Thymus (tissue), 14 donors: ENCODE measurements at places on chromosomes 11 and 22. TPM values are rescaled to one million over a fixed set of nuclear protein-coding genes. Genes with fewer than 3 reads are reported as not detected.

Gene CDCA5
- total RNA-seq, result 26.8 TPM

Gene MARK2
- total RNA-seq, result 12.7 TPM

Gene JHY
- 1.5 TPM for total RNA-seq

Gene EI24
- total RNA-seq, result 34.7 TPM

Gene MYBPC3
- total RNA-seq, result 0.09 TPM

Gene SHANK2
- 0.14 TPM for total RNA-seq

Gene ZNF280B
- 0.99 TPM for total RNA-seq

Gene ZDHHC8
- total RNA-seq, result 7.2 TPM

Gene PRODH
- total RNA-seq, result 3.3 TPM

- peaks cover 47% of the 10 kb centered on the region for H3K27me3 ChIP-seq
- H3K27ac ChIP-seq, result no peak overlapping the region
- no peak for DNase-seq
Observed at GRCh38 chr11:8267831-8268529, 4.3 kb upstream of the LMO1 start.

GRCh38 chr11:27471589-27472397 is 797 bp downstream of the LGR4 start:
- peak overlapping the region; percentile 60 for H3K27ac ChIP-seq
- H3K27me3 ChIP-seq, result peaks cover 53% of the 10 kb centered on the region
- no peaks in the 10 kb centered on the region for H3K36me3 ChIP-seq
- no peaks in the 10 kb centered on the region for H3K4me1 ChIP-seq
- DNase-seq, result no peak

- no peaks in the 10 kb centered on the region for H3K27me3 ChIP-seq
- H3K36me3 ChIP-seq, result no peaks in the 10 kb centered on the region
- no peak overlapping the region for H3K4me3 ChIP-seq
Observed at GRCh38 chr11:77084581-77085191, 17.9 kb downstream of the CAPN5 start.

DNA sequence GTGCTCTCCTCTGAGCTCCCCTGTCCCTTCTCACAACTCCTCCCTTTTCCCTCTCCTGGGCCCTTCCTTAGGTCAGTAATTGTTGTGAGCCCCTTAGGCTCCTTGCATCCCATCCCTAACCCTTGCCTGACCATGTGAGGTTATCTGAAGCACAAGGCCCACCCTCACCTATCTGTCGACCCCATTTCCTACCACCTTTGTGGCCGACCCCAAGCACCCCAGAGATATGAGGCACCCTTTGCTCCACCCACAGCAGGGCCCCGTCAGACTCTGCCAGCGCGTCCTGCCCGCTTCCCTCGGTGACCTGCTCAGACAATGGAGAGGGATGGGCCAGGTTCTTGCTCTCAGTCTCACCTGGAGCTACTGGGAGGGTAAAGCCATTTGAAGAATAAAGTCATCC is 1.3 kb downstream of the GNG3 start:
- H3K4me1 ChIP-seq, result peaks cover 49% of the 10 kb centered on the region
- H3K27ac ChIP-seq, result peak overlapping the region; percentile 99
- H3K4me3 ChIP-seq, result peak overlapping the region; percentile 82
- peaks cover 17% of the 10 kb centered on the region for H3K36me3 ChIP-seq

DNA sequence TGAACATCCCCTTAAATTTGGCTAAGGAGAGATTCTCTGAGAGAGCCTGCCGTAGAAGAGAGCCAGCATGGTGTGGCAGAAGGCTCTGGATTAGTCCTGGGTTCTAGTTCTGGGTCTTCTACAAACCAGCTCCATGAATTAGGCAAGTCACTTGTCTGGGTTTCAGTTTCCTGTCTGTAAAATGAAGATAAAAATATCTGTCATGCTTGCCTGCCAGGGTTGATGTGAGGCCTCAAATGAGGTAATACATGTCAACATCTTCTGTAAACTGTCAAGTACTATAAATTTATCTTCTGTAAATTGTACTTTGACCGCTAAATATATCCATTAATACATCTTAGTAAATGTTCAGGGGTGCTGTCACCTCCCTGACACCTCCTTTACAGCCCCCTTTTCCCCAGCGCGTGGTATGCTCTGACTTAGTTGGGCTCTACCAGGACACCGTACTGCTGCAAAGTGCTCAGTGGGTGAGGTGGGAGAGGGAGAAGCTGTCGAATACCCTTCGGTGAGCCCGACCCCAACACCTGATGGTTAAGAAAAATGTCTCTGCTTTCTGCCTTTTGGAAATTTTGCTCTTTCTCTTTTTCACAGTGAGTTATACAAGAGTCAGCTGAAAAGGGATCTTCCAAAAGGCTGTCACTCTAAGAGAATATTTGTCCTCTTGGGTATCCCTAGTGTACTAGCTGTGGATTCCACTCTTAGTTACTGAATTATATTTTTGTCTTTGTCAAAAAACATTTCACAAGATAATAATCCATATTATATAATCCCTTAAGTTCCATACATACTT is 15.0 kb downstream of the RBX1 start:
- H3K4me1 ChIP-seq, result no peaks in the 10 kb centered on the region
- no peak overlapping the region for H3K27ac ChIP-seq
- H3K36me3 ChIP-seq, result peaks cover 59% of the 10 kb centered on the region
- no peaks in the 10 kb centered on the region for H3K27me3 ChIP-seq
- H3K4me3 ChIP-seq, result no peak overlapping the region

DNA sequence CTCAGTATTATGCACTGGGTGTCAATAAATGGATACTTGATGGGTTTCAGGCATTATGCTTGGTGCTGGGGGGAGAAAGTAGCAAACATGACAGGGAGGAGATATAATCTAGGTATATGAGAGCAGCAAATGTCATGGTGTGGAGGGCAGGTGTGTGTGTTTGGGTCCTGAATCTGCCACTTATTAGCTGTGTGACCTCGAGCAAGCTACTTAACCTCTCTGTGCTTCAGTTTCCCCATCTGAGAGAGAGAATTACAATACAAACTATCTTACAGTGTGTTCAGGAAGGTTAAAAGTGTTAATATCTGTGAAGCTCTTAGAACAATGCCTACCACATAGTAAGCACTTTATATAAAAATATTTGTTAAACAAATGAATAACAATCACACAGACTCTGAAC is 2.8 kb downstream of the SLC22A8 start:
- peaks cover 15% of the 10 kb centered on the region for H3K27me3 ChIP-seq
- H3K36me3 ChIP-seq, result no peaks in the 10 kb centered on the region
- H3K4me1 ChIP-seq, result no peaks in the 10 kb centered on the region
- H3K4me3 ChIP-seq, result no peak overlapping the region
- H3K27ac ChIP-seq, result no peak overlapping the region

DNA sequence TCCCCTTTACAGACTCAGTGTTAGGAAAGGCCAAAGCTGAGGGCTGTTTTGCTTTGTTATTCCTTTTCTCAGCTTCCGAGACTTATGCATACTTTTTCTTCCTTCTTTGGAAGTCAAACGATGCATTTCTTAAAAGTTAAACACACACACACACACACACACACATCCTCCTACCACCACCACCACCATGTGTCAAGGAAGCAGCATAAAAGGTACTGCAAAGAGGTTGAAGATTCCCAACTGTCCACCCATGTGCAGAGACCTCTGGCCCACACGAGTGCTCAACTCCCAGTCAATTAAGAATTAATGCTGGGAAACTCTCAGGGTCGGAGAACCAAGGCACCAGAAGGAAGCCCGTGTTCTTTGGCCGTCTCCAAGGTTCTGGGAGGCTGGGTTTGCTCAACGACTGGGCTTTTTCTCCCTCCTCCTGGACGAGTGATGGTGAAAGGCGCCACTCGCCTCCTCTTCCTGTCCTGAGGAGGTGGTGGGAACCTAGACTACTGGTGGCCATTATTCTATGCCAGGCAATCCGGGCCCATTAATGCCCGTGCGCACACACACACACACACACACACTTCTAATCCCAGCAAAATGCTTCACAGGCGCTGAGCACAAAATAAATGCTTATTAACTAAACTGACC is 15.1 kb downstream of the MN1 start:
- H3K4me3 ChIP-seq, result no peak overlapping the region
- H3K36me3 ChIP-seq, result no peaks in the 10 kb centered on the region
- H3K4me1 ChIP-seq, result no peaks in the 10 kb centered on the region
- H3K27me3 ChIP-seq, result peaks cover 2% of the 10 kb centered on the region
- DNase-seq, result no peak
- no peak overlapping the region for H3K27ac ChIP-seq

GRCh38 chr11:82980292-82980691 is 78.8 kb downstream of the DDIAS start:
- no peaks in the 10 kb centered on the region for H3K36me3 ChIP-seq
- H3K27ac ChIP-seq, result no peak overlapping the region
- no peak for DNase-seq
- H3K4me3 ChIP-seq, result no peak overlapping the region
- H3K27me3 ChIP-seq, result no peaks in the 10 kb centered on the region
- H3K4me1 ChIP-seq, result no peaks in the 10 kb centered on the region

DNA sequence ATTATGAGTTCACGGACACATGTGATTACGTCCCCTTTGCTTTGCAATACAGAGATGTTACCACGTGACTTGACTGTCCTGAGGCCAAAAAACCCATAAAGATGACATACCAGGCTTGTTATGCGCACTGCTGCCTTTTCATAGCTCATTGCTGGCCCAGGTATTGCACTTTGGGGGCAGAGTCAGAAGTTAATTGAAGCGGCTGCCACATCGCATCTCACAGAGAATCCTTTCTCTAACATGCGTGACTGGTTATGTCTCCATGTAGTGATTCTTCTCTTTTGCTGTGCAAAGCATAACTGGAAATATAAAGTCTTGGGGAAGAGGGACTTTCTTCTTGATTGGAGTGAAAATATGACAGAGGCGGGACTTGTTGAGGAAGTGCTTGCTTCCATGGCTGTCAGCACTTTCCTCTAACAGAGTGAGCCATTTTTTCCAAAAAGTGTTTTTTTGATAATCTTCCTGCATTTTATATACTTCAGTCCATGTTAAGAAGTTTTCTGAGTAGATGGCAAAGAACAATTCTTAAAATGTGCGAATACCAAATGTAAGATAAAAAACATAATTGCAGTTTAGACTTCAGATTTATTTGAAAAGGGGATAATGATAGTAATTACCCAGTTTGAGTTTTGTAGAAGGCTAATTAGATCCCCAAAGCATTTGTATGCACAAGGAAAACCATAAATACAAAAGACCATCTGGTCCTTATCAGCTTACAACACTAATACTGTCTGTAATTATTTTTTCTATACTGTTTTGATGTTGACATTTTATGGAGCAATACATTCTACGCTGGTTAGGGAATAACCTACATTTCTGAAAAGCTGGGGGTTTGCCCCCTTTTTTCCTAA is 324.6 kb upstream of the MTNR1B start:
- H3K4me3 ChIP-seq, result no peak overlapping the region
- no peak overlapping the region for H3K27ac ChIP-seq
- H3K4me1 ChIP-seq, result no peaks in the 10 kb centered on the region
- no peaks in the 10 kb centered on the region for H3K27me3 ChIP-seq
- H3K36me3 ChIP-seq, result no peaks in the 10 kb centered on the region
- no peak for DNase-seq

DNA sequence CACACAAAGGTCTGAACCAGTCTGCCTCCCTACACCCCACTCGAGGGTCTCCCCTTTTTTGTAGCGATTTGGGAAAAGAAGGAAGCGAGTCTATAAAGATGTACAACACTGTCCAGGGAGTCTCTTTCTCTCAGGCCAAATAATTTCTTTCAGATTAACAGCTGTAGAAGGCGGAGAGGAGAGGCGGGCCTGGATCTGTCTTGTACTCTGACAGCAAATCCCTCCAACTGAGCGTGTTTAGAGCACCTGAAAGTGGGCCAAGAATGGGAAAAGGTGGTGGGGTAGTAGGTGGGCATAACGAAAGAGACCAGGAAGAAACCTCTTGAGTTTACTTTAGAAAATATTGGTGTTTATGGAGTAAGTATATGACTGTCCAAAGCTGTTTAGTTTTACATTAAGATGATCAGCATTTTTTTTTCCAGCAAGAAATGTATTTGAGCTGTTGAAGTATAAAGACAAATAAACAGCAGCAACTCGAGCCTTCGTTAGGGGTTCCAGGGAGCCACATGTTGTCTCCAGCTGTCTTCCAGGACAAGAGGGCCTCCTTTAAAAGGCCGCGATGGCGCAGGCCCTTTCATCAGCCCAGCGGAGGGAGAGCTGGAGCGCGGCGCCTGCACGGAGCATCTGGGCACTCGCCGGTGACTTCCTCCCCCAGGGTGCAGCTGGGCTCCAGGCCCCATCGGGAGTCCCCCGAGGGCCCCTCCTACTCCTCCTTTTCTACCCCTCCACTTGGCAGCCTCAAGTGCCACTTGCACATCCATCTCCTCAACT is 34.9 kb downstream of the SCUBE1 start:
- no peak for DNase-seq
- no peaks in the 10 kb centered on the region for H3K36me3 ChIP-seq
- no peak overlapping the region for H3K4me3 ChIP-seq
- no peak overlapping the region for H3K27ac ChIP-seq
- H3K4me1 ChIP-seq, result peaks cover 11% of the 10 kb centered on the region

DNA sequence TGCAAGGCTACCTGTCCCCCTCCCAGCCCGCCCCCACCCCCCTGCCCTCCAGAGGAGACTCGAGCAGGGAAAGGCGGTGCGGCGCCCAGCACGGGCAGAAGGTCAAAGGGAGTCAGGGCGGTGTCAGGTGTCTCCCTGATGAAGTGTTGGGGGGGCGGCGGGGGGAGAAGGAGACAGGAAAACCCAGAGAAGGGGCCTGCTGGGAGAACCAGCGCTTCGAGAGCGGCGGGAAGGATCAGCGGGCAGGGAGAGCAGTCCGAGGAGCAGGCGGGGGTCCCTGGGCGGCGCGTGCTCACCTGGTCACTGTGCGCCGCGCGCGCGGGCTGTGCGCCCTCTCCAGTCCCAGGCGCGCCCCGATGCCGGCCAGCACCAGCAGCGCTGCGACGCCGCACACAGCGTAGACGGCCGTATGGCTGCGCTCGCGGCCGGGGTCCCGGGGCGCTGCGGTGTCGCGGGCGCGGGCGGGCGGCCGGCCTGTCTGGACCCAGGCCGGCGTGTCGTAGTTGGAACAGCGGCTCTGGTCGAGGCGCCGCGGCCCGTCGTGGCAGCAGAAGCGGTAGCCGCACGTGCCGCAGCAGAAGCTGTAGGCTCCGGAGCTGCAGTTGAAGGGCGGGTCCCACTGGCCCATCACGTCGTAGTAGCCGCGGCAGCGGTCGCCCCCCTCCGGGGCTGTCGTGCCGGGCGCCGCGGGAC is 886 bp downstream of the SHISA8 start:
- H3K27ac ChIP-seq, result no peak overlapping the region
- H3K36me3 ChIP-seq, result no peaks in the 10 kb centered on the region
- DNase-seq, result no peak
- peaks cover 92% of the 10 kb centered on the region for H3K27me3 ChIP-seq
- H3K4me1 ChIP-seq, result peaks cover 26% of the 10 kb centered on the region
- H3K4me3 ChIP-seq, result peak overlapping the region; percentile 48

DNA sequence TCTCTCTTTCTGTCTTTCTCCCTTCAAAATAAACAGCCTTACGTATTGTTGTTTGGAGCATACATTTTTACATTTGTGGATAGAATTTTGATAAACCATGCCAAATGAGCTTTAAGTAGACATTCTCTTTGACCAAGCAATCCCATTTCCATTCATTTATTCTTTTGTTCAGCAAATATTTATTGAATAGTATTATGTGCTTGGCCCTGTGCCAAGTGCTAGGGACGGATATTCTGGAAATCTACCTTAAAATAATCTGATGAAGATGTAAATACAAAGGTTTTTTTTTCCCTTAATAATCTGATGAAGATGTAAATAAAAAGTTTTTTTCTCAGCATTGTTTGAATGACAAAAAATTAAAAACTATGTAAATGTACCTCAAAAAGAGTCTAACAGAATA is 2.1 kb downstream of the OLFML1 start:
- no peaks in the 10 kb centered on the region for H3K36me3 ChIP-seq
- no peak for DNase-seq
- no peak overlapping the region for H3K4me3 ChIP-seq
- no peak overlapping the region for H3K27ac ChIP-seq
- no peaks in the 10 kb centered on the region for H3K4me1 ChIP-seq

- no peaks in the 10 kb centered on the region for H3K27me3 ChIP-seq
- H3K27ac ChIP-seq, result no peak overlapping the region
- H3K4me1 ChIP-seq, result no peaks in the 10 kb centered on the region
Observed at GRCh38 chr11:25485315-25485714, 846.6 kb upstream of the ANO3 start.
